ENCODE measurements at places on chromosomes 5 and 9.

DNA sequence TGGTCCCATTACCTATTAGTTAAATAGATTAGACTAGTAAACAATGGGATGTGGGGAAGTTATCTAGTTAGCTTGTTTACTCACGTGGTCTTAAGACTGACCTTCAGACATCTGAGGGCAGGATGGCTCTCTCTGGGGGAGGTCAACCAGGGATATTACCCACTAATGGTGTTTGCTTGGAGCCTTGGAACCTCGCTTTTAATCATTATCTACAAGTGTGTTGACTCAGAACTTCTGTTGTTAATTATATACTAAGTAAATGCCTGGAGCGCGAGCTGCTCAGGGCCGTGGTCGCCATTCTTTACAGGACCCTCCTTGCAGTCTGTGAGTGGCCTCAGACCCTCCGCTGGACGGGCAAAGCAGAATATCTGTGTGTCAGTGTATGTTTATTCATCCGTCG lies 48.5 kb upstream of the ZNF354A start:
- DNase-seq: peak; percentile 79

DNA sequence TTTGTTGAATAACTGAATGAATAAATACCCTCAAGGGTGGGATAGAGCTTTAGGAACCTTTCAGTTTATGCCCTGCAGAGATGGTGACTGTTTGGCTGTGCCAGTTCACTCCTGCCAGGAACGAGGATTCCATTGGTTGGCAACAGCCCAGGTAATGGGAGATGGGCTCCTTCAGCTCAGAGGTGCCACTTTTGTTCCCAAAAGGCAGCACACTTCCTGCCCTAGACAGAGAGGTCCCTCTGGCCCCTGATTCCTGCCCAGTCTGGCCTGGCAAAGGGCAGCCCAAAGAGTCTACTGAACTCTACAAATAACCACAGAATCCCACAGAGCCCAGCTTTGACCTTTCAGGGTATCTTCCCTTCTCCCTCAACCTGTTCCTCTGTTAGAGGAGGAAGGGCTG lies 1.6 kb downstream of the C9orf152 start:
- DNase-seq: no peak

DNA sequence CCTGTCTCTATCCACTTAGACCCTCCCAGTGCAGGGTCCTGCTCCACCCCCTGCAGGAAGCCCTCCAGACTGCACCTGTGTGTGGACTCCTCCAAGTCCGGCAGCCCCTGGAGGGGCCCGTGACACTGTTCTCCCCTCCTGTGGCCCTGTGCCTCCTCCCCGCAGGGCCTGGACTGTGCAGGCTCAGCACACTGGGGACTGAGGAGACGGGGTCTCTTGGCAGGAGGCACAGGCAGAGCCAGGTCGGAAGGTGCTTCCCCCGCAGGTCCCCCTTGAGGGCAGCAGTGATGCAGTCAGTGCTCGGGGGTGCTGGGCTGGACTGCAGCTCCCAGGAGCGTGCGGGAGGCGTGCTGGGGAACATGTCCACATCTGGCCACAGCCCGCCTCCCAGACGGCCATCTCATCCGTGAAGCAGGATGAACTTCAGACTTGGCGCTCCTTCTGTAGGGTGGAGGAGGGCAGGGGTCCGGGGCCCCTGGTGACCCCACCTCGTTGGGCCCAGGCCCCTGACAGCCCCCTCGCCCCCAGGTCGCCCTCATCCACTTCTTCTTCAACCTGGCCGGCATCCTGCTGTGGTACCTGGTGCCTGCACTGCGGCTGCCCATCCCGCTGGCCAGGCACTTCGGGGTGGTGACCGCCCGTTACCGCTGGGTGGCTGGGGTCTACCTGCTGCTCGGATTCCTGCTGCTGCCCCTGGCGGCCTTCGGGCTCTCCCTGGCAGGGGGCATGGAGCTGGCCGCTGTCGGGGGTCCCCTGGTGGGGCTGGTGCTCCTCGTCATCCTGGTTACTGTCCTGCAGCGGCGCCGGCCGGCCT lies 4.9 kb downstream of the SLC34A3 start:
- DNase-seq: no peak

DNA sequence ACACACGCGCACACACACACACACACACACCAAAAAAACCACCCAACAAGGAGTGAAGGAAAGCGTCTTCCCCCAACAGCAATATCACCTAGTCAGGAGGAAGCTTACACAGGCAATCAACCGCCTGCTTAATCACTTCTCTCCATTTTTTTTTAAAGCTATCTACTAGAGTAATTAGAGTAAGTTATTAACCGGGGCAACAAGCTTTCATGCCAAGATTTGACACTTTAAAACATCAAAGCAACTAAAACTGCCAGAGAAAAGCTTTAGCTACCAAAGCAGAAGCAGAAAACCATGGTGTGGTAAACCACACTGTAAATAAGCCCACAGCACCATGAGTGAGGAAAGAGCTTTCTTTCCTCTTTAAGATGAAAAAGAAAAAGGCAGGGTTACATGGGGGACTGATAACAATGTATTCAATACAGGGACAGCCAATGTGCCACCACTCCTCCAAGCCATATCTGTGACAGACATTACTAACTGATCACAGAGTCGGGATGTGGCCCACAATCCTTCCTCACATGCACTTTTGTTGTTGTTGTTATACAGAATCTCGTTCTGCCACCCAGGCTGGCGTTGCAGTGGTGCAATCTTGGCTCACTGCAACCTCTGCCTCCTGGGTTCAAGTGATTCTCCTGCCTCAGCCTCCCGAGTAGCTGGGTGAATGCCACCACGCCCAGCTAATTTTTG lies 282.1 kb downstream of the CRB2 start:
- DNase-seq: peak; percentile 62

DNA sequence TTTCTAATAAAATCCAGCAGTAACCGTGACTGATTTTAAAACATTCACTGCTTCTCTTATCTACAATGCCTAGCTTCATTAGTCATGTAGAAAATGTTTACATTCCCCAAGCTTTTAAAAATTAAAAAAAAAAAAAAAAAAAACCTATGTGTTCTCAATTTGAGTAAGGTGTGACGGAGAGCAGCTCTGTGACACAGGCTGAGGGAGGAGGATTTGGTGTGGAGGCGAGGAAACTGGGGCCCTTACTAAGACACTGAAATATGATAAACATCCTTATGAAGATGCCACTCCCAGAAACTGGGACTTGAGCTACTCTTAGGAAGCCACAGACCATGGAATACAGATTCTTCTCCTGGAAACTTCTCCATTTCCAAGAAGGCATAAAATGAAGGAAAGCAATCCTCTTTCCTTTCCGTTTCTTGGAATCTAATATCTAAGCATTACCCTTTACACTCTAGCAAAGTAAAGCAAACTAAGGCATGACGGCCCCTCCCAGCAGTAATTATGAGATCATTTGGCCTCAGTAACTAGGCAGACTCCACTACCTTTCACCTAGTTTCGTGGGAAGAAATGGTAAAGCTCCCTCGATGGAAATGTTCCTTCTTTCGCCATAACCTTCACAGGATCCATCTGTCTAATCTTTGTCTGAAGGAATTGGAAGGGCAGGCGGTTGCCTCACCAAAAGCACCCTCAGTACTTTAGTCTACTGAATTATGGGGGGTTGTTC lies 23.5 kb downstream of the GRAMD2B start:
- DNase-seq: peak; percentile 90

DNA sequence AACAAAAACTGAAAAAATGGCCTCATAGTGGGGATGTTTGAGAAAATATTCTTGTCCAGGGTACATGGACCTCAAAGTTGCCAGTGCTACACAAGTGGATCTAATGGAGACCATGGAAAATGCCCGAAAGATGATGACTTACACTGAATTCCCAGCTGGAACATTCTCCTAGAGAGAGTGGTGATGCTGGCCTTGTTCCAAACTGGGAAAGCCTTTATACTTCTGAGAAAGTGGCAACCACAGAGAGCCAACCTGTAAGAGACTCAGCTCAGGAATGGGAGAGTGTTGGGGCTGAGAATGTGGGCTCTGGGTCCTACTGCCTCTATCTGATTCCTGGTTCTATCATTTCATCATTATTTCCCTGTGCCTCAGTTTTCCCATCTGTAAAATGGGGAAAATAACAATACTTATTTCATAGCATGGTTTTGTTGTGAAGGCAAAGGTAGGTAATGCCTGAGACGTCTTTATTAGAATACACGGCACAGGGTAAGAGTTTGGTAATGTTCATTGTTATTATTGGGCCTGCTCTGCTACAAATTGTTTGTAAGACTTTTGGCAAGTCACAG lies 229.0 kb upstream of the PANK3 start:
- DNase-seq: no peak

DNA sequence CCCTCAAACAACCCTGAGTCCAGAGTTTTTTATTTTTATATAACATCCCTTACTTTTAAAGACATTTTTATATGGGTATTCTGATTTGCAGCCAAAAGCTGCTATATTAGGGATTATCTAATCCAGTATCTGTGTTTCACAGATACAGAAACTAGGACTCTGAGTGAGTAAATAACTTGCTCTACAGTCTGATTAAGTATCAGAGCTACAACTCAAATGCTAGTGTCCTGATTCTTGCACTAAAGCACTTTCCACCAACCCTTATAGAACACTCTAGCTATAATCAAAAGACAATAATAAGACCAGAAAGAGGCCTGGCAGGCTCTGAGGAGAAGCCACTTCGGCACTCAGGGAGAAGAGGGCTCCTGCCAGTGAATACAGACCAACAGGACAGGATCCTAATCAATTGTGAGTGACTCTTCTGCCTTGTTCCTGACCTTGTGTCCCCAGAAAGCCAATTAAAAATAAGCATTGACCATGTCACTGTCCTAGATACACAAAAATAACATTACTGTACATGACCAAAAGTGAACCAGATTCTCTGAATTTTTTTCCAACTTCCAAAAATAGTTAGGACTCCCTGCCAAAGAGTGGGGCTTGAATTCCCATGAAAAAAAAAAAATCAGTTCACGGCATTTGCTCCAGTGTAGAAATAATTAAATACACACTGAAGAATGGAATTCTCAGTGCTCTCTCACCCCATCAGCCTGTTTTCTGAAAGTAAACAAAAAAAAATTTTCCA lies 63.6 kb upstream of the MAP3K1 start:
- DNase-seq: no peak

DNA sequence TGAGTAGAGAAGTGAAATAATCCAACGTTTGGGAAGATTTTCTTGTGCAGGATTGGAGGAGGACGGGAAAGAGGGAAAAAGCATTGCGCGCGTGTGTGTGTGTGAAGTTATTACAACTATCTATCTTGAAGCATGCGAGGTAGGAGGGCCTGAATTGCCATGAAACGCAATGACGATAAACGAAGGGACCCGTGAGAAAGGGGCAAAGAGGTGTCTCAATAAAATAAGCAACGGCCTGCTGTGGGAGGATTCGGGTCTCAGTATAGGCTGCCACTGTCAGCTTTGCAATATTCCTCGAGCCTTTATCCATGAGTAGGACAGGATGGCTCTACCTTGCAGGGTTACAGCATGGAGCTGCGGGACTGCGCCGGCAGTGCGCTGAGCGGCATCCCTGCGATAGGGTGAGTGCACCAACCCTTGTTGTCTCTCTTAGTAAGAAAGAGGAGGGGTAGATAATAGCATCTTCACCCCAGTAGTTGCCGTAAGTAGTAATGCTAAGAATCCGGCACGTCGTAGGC lies 631 bp upstream of the RCL1 start:
- DNase-seq: no peak

DNA sequence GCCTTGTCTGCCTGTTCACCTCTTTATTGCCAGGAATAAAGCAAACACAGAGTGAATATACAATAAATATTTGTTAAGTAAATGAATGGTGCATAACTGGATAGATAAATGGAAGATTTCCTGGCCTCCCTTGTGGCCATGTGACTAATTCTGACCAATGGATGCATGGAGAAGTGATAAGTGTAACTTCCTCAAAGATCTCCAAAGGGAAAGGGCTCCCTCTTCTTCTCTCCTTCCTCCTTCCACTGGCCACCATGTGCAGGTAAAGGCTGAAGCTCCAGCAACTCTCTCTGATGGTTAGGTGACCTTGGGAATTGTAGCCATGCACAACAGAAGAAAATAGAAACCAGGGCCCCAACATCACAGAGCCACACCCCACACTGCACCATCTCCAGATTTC lies 174.4 kb downstream of the EBF1 start:
- DNase-seq: no peak

GRCh38 chr5:145941448-145942130 lies 5.2 kb downstream of the SH3RF2 start:
- peak; percentile 41 for DNase-seq
